ENCODE measurements at places on chromosomes 5 and 9.

GRCh38 chr5:176730815-176731475, 79.4 kb upstream of the UNC5A start:
- DNase-seq: no peak

GRCh38 chr5:8577792-8578191, 708.8 kb downstream of the MTRR start:
- no peak for DNase-seq

- no peak for DNase-seq
These were observed 1.4 kb downstream of the MZB1 start for GRCh38 chr5:139388198-139388821.

DNA sequence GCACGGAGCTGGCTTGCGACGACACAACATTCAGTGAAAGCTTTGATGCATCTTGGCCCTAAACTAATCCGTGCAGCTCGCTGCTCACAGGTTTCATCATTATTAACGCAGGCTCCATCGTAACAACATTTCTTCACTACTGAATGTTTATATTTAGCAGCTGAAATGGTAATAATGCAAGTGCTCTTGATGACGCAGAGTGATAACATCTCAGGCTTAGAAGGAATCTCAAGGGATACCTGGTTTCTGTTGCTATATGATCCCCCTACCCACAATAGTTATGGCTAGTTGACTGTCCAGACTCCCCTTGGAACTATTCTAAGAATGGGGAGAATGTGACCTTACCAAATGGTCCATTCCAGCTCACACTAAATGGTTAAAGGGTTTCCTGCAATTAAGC, 36.2 kb downstream of the C5 start:
- no peak for DNase-seq
